BJ (cell line): ENCODE measurements at places on chromosomes 6 and 20.

- no peak for DNase-seq
Measured at GRCh38 chr6:25177500-25178028, 101.6 kb upstream of the CARMIL1 start.

DNA sequence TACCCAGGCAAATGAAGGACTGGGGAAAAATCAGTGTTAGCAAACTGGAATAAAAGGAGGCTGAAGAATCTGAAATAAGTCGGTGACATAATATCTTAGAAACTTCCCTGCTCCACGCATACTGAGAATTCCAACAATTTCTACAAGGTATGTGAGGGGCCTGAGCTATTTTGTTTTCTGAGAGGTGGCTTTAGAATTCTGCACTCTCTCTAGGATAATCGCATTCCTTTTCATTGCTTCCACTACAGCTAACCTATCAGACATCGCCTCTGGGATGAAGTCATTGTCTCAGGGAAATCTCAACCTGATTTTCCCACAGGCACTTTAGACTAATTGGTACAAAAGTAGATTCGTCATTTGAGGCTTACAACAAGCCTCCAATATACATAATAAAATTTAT lies 740.8 kb downstream of the PHF3 start:
- DNase-seq, result no peak

GRCh38 chr6:121830736-121831135 lies 395.3 kb downstream of the GJA1 start:
- no peak for DNase-seq

DNA sequence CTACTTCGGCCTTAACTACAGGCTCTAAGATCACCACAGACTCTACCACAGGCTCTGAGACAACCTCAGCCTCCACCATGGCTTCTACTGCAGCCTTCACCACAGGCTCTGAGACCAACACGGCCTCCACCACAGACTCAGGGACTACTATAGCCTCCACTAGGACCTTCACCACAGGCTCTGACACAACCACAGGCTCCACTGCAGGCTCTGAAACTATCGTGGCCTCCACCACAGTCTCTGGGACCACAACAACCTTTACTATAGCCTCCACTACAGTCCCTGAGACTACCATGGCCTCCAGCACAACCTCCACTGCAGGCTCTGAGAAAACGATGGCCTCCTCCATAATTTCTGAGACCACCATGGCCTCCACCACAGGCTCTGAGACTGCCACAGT lies 15.3 kb downstream of the MUC22 start:
- no peak for DNase-seq

DNA sequence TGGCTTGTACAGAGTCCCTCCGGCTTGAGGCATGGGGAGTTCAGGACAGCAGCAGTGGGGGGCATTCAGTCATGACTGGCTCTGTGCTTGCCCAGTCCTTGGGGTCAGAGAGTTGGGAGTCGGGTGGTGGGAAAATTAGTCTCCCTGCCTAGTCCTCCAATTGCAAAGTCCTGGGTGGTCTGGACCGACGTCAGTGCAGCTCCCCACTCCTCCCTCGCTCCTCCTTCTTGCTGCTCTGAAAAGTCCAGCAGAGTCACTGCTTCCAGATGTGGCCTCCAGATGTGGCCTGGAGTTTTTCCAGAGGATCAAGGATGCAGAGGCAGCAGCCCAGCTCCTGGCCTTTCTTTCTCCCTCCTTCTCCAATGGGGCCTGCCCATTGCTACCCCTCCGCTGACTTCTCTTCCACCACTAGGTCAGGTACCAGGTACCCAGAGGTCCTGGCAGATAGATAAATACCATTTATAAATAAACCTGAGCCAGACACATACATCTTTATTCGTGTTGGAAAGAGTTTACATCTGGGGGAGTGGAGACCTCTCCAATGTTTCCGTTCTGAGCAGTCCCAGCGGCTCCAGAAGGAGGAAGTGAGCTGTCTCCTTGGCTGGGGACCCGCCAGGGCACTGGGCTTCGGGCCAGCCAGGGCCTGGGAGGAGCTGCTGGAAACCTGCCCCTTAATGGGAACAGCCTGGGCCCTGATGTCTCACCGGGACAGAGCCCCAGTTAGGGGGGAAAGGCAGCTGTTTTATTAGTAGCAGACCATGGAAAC lies 49.0 kb upstream of the RNF24 start:
- peak; percentile 78 for DNase-seq

- no peak for DNase-seq
Measured at GRCh38 chr6:139137706-139138105, 2.8 kb downstream of the HECA start.

DNA sequence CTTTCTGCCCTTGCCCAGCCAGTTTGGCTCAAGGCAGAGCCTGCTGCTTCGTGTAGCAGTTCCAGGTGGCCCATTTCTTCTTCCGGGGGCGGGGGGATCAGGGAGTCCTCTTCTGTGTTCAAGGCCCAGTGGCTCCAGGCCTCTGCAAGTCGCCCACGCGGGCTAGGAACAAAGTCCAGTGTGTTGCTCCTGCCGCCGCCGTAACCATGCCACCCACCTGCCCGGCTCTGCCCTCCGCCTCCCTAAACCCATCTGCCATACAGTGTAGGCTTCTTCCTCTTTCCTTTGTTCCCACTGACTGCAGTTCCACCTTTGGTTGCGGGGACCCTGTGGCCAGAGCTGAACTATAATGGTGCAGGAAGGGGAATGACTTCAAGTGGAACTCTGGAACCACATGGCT lies 43.9 kb upstream of the SRF start:
- no peak for DNase-seq

DNA sequence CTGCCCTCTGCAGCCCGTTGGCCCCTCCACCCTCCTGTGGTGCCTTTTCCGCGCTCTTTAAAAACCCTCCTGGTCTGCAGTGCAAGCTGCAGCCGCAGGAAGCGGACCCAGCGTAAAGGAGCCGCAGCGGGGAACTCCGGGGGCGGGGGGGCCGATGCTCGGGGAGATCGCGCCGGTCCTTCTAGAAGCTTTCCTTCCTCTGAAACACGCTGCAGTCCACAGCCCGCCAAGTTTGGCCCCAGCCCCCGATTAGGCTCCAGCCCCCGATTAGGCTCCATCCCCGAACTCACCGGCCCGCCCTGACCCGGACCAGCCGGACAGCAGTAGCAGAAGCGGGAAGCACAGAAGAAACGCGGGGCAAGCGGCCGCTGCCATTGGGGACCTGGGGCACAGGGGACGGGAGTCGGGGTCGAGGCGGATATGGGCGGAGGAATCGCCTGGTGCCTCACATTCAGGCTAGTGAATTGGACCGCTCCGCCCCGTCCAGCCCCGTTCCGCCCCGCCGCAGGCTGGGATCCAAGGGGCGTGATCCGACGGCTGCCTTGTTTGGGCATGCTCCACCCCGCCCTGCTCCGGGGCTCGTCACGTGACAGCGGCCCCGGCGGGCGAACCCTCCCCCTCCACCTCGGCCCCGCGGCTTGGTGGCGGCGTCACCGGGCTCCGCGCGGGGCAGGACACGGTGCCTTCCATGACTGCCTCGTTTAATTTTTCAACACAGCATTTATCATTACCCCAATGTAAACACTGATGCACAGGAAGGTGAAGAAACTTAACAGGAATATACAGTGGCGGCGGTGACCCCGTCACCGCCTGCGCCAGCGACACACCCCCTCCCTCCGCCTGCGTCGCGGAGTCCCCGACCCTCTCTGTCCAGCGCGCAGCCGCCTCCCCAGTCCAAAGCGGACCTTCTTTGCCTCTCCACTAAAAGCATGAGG lies 20.3 kb downstream of the RAET1L start:
- peak; percentile 19 for DNase-seq

DNA sequence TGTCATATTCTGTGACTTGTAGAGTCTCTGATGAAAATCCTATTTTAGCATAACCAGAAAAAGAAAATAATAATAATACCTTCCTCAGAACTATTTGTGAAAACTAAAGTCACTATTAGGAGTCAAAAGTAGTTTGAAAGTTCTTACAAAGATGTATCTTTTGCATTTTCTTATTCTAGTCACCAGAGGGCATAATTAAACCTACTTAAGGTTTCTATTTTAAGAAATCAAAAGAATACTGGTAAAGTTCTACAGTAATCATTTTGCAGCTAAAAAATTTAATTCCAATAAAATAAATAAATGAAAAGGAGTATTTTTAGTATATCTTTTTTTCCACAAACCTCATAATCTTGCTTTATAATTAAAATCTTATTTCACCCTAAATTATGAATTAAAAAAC lies 28.0 kb upstream of the MCM9 start:
- DNase-seq, result no peak

- DNase-seq, result no peak
Measured at GRCh38 chr6:121506761-121507754, 71.6 kb downstream of the GJA1 start.

DNA sequence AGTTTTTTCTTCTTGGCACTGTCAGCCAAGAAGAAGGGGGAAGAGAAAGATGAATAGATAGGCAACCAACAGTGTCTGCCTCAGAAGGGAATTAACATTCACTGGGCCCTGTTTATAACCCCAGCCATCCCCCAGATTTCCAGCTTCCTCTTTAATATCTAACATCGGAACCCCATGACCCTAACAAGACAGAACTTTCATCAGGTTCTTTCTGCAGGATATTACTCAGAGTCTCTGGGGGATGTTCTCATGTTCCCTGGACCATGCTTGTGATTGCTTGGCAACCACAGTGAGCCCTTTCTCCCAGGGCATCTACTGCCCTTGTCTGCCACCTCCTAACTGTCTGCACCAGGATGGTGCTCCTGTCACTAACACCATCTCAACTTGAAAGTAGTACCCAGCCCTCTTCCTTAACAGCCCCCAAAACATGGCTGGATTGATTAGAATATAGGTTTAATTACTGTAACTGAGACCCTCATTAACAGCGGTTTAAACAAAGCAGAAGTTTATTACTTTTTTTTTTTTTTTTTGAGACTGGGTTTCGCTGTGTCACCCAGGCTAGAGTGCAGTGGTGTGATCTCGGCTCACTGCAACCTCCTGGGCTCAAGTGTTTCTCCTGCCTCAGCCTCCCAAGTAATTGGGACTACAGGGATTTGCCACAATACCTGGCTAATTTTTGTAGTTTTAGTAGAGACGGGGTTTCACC lies 12.0 kb upstream of the PTPN1 start:
- no peak for DNase-seq

GRCh38 chr20:57707320-57707719 lies 2.5 kb downstream of the PMEPA1 start:
- DNase-seq, result no peak

GRCh38 chr20:22681591-22682248 lies 97.3 kb upstream of the FOXA2 start:
- no peak for DNase-seq

- DNase-seq, result no peak
Measured at GRCh38 chr20:14832630-14833029, 495.2 kb upstream of the FLRT3 start.

DNA sequence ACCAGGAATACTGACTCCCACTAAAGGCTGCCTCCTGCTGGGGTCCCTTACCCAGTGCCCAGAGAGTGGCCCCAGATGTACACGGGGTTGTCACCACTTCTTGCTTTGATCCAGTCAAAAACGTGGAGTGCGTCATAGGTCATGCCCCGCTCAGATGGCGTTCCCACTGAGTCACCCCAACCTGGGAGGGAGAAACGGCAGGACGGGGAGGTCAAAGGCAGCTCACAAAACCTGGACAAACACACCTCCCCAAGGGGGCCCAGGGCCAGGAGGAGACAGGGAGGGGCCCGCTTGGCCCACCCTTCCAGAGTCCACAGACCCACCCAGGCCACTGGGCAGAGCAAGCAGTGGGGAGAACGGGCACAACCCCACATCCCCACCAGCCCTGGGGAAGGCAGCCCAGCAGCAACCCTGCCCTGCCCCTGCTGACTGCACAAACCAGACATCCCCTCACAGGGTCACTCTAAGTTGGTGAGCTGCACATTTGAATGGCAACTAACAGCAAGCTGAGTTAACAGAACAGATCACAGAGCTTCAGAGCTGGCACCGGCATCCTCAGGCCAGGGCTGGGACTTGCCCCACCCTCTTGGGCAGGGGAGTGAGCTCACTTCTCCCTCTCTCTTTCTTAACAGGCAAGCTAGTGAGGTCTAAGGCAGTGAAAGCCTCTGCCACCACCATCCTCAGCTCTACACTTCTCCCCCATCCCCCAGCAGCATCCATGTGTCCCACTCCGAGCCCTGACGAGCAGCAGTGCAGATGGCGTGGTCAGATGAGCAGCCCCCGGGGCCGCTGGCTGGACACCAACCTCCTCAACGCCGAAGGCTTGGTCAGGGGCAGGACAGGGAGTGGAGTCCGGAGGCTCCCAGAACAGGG lies 61.7 kb downstream of the PYGB start:
- DNase-seq, result peak; percentile 56

DNA sequence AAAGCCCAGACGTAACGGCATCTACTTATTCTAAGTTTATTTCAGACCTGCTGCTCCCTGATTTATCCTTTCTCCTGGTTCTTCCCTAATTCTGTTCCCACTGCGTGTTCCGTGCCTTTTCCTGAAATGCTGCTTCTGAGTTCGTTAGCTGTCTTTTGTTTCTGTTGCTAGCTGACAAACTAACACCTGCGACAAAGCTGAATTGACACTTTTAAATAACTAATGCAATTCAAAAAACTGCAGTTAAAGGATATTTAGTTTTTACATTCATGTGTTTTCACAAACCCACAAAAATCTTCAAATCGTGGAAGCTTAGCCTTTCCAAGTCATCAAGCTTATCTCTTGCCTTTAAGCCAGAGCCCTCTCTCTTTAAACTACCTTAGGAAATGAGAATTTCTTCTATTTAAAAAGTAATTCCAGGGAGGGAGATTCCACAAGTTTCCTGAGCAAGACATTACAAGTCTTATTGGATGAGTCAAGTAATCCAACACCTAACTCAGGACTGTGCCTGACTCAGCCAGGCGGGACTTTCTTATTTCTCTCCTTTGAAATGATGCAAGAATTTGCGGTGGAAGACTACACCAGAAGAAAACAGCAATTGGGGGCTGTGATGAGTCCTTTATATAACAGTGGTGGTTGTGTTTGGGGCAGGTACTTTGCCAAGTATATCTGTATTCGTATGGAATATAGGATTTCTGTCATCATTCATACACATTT lies 6.3 kb downstream of the ADTRP start:
- DNase-seq, result peak; percentile 88

- DNase-seq, result no peak
Measured at GRCh38 chr20:54174457-54175175, 830 bp upstream of the CYP24A1 start.

DNA sequence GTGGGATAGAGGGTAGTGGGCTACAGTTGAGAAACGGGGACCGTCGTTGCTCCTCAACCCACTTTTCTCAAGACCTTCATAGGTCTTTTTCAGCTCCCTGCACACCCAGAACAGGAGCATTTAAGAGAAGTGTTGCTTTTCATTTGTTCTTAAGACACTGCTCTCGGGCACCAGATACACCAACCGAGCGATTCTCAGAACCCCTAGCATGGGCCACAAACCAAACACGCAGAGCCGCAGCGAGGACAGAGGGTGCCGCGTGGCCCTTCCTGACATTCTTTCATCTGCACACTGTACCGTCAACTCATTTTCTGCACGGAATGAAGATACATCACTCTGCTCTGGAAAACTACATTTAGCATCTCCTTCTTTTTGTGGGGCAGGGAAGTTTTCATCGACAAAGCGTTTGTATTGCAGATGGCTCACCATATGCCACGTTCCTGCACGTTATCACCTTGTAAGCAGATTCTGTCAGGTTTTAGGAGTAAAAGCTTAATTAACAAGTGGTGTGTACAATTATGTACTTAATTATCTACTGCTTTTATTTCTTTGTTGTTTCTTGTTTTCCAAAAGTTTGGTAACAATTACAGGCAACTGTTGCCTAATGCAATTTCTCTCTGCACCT lies 70.4 kb upstream of the MLN start:
- DNase-seq, result no peak

GRCh38 chr6:15131651-15132061 lies 114.2 kb upstream of the JARID2 start:
- DNase-seq, result no peak
